Fibroblast of villous mesenchyme (primary cell): ENCODE measurements at places on chromosomes 5 and 9. TPM values are rescaled to one million over a fixed set of nuclear protein-coding genes. Genes with fewer than 3 reads are reported as not detected.

PCDHB3 gene
- 0.32 and 0.43 TPM in 2 replicates for total RNA-seq

SHC3 gene
- 7.4 and 11.7 TPM in 2 replicates for total RNA-seq

CD14 gene
- total RNA-seq = 0.97 and 2.2 TPM in 2 replicates

PIP5K1B gene
- total RNA-seq = under 0.01 TPM in 2 replicates

CTSV gene
- 0.32 and 0.43 TPM in 2 replicates for total RNA-seq

PCDHA1 gene
- under 0.01 TPM in 1 of 2 replicates, not detected in the other for total RNA-seq

C5orf52 gene
- total RNA-seq = not detected in 2 replicates

PCDHB13 gene
- under 0.01 and 0.32 TPM in 2 replicates for total RNA-seq

DND1 gene
- total RNA-seq = 0.32 TPM in 1 of 2 replicates, not detected in the other

CAVIN4 gene
- total RNA-seq = 0.64 and 1.3 TPM in 2 replicates

DMRT3 gene
- total RNA-seq = not detected in 2 replicates

NPDC1 gene
- 6.4 and 13.0 TPM in 2 replicates for total RNA-seq

GRXCR2 gene
- total RNA-seq = not detected in 2 replicates

DNAJC18 gene
- total RNA-seq = 8.1 and 16.4 TPM in 2 replicates

DOK3 gene
- total RNA-seq = 2.6 TPM in 2 replicates

DOCK2 gene
- total RNA-seq = 6.1 and 7.3 TPM in 2 replicates

SLC34A3 gene
- under 0.01 TPM in 1 of 2 replicates, not detected in the other for total RNA-seq

NCS1 gene
- total RNA-seq = 30.0 and 42.7 TPM in 2 replicates

MAPK9 gene
- total RNA-seq = 26.1 and 33.2 TPM in 2 replicates

PCDHGC4 gene
- total RNA-seq = 2.6 and 2.9 TPM in 2 replicates

MEGF10 gene
- total RNA-seq = 0.97 and 1.3 TPM in 2 replicates

ZNF658 gene
- 3.9 and 4.3 TPM in 2 replicates for total RNA-seq

IL5 gene
- not detected in 2 replicates for total RNA-seq

LCN15 gene
- not detected in 2 replicates for total RNA-seq

PRDM9 gene
- total RNA-seq = not detected in 2 replicates
